ENCODE measurements at places on chromosomes 12 and 14. TPM values are rescaled to one million over a fixed set of nuclear protein-coding genes. Genes with fewer than 3 reads are reported as not detected.

Gene HOXC12
- not detected for total RNA-seq

Gene IQSEC3
- total RNA-seq: 0.17 TPM

Gene ACSM4
- total RNA-seq: not detected

Gene KRT71
- not detected for total RNA-seq

Gene KRT78
- not detected for total RNA-seq
